ENCODE measurements at places on chromosomes 3 and 15.
A peak's percentile ranks its signal among the peaks of the same experiment; 100 is the strongest.

DNA sequence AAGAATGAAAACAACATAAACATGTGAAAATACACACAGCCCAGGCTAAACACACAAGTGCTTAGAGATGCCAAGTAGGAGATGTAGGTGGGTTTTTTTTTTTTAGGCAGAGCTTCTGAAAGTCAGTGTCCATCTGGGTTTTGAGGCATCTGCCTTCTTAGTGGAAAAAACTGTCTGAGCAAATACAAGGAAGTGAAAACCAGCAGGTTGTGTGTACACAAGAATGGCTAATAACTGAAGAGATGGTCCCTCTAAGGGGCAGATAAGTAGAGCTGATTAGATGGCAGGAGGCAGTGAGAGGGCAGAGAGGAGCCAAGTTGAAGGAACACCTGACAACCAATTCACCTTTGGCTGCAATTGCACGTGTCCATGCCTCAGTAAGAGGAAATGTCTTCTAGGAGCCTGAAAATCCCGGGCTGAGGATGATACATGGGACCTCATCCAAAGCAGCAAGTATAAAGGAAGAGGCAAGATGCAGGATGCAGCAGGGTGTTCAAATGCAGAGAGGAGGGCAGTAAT, 34.9 kb downstream of the CYP19A1 start:
- no peak for DNase-seq

- peak; percentile 28 for DNase-seq
Observed at GRCh38 chr15:65796610-65797078, 4.6 kb upstream of the DENND4A start.

GRCh38 chr15:87732976-87733375, 523.6 kb downstream of the NTRK3 start:
- DNase-seq: no peak

- no peak for DNase-seq
Observed at GRCh38 chr3:140553591-140553990, 124.3 kb upstream of the TRIM42 start.

DNA sequence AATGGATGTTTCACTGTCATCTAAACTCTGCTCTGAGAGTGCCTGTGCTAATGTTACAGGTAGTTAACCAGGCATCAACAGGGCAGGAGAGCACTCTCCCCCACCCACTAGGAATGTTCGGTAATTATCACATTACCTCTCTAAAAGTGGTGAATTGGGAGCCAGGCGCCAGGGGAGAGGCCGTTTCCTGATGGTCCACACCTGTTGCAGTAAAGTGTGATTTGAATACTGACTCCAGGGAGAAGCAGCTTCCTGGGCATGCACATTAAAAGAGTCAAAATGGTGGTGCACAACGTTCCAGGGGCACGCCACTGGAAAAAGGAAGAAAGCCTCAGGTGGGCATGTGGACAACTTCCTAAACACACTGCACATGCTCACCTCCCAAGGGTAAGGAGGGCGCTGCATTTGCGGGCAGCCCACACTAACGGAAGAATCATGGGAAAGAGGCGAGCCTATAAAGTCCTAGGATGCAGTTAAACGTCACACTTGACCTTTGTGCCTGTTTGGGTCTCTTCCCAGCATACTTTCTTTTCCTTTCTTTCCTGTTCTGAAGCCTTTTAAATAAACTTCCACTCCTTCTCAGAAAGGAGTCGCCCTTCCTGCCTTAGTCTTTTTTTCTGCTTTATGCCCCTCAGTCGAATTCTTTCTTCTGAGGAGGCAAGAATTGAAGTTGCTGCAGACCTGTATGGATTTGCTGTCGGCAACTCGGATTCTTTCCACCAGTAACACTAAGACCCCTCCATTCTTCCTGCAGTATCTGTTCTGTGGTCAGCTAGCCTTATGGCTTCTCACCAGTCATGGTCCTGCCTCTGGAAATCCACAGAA, 28.9 kb upstream of the GPD1L start:
- no peak for DNase-seq

DNA sequence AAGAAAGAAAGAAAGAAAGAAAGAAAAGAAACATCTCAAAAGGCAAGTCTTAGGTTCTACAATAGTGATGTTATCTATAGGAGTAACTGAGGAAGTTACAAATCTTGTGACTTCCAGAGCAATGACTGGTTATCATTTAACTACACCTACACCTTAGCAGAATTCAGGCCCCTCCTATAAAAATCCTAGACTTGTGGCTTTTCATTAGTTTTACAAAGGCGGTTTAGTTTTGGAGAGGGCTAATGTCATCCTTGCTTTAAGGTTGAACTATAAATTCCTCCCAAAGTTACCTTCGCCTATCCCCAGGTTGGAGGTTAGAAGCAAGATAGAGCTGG, 4.1 kb upstream of the SCAP start:
- DNase-seq: no peak

- DNase-seq: no peak
Observed at GRCh38 chr3:110436209-110436608, 635.4 kb upstream of the NECTIN3 start.

GRCh38 chr3:194871143-194871863, 185.6 kb downstream of the FAM43A start:
- DNase-seq: peak; percentile 71

DNA sequence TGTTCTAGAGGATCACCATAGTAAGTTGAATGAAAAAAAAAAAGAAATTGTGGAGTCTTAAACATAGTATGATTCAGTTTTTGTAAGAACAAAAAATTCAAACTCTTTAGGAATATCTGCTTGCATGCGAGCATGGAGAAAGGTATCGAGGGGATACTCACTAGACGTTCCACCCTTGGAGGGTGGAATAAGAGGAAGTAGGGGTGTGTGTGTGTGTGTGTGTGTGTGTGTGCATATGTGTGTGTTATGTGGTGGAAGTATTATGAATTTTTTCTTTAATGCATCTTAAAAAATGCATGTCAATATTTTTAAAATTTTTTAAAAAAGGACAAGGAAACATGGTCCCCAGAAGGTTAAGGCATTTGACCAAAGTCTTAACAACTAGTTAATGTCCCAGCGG, 26.5 kb upstream of the SIAH2 start:
- no peak for DNase-seq

- DNase-seq: no peak
Observed at GRCh38 chr3:56899078-56899477, 97.3 kb upstream of the ARHGEF3 start.

- no peak for DNase-seq
Observed at GRCh38 chr3:115785782-115786181, 162.5 kb downstream of the GAP43 start.

GRCh38 chr15:66881173-66881905, 179.3 kb downstream of the SMAD6 start:
- no peak for DNase-seq

DNA sequence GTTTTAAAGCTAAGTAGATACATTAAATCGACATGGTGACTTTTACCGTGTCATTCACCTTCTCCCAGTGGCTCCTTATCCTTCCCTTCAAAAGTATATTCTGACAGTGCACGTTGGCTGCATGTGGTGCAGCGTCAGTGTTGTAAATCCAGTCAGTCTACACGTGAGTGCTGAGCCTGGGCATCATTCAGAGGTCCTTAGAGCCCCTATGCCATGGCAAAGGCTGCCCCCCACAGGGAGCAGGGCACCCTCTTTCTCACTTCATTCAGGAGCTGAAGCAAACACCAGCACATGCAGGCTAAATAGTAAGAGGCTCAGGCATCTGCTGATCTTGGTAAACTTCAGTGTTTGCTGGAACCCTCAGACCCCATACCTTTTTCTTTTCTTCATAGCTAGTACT, 43.3 kb downstream of the RASGRP1 start:
- no peak for DNase-seq

DNA sequence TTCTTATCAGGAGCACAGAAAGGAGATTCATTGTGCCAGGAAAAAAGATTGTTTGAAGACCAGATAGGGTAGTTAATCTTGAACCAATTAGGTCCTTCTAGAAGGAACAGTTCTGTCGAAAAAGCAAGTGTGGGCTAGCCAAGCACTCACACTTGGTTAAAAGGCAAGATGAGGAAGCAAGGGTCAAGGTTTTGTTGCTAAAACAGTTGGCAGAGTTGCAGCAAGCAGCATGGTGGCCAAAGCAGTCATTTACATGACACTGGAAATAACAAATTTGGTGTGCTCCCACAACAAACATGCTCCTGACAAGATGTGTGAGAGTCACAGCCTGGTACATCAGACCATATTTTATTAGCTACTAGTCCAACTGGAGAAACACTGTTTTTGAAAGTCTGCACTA, 228.0 kb upstream of the CFAP20DC start:
- no peak for DNase-seq

DNA sequence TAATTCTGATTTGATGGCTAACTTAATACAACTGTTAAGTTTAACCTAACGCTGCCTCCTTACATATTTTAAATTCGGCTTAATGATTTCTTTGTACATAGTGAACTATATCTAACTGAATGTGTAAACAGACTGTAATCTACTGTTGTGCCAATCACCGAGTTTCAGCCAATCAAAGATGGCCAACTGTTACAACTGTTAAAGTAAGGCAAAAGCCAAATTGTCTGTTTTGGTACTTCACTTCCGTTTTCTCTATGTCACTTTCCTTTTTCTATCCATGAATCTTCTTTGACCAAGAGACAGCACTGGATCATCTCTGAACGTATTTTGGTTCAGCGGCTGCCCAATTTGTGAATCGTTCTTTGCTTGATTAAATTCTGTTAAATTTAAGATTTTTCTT, 137.0 kb downstream of the LMLN start:
- DNase-seq: no peak

GRCh38 chr15:82930461-82930860, 22.1 kb downstream of the HOMER2 start:
- no peak for DNase-seq

DNA sequence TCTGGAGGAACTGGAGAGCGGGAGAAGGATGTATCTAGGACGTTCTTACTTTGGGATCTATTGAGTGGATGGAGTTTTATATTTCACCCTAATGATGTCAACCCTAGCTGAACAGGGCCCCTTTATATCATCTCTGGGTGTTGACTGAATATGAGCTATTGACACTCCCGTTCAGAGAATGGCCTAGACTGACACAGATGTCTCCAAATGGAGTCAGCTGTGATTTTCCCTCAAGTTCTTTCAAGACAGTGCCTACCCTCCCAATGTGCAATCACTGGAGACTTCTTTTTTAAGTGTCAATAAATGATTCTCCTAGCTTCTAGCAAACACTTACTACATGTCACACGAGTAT, 63.8 kb downstream of the FRMD4B start:
- DNase-seq: no peak

GRCh38 chr3:126452213-126452612, 23.5 kb downstream of the ZXDC start:
- DNase-seq: no peak

GRCh38 chr15:90838139-90838538, 30.2 kb upstream of the FURIN start:
- no peak for DNase-seq

- DNase-seq: no peak
Observed at GRCh38 chr15:65863106-65863505, 6.2 kb upstream of the RAB11A start.

DNA sequence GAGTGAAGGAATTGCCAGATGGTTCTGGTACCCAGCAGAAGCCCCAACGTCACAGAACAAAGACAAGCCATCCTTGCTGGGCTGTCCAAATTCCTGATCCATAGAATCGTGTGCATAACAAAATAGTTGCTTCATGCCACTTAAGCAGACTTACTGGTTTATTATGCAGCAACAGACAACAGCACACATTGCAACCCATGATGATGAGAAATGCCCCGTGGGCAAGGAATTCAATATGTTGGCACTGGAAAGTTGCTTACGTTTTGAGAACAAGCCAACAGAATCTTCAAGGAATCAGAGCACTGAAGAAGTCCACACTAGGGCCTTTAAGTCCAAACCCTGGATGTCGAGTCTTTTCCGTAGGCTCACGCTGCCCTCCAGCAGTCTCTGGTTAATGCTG, 40.3 kb downstream of the CCR4 start:
- no peak for DNase-seq

- no peak for DNase-seq
Observed at GRCh38 chr3:125239266-125239665, 26.7 kb upstream of the SLC12A8 start.

- DNase-seq: no peak
Observed at GRCh38 chr3:77247061-77247460, 207.2 kb downstream of the ROBO2 start.

- DNase-seq: no peak
Observed at GRCh38 chr3:32140943-32141342, 34.5 kb downstream of the GPD1L start.

DNA sequence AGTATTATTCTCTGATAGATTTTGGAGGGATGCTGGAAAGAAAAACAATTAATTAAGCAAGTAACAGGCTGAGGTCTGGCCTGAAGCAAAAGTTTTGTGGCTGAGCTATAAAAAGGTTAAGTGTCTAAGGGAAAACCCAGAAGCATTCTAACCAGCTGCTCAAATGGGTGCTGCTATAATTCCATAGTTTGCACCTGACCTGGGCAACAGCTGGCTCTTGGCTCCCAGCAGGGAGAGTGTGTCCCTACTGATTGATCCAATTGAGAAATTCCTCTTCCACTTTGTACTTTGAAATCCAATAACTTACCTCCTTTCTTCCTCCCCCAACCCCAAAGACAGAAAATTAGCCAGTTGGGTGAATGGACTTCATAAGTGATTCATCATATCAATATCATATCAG, 27.7 kb upstream of the SMAD3 start:
- DNase-seq: no peak

DNA sequence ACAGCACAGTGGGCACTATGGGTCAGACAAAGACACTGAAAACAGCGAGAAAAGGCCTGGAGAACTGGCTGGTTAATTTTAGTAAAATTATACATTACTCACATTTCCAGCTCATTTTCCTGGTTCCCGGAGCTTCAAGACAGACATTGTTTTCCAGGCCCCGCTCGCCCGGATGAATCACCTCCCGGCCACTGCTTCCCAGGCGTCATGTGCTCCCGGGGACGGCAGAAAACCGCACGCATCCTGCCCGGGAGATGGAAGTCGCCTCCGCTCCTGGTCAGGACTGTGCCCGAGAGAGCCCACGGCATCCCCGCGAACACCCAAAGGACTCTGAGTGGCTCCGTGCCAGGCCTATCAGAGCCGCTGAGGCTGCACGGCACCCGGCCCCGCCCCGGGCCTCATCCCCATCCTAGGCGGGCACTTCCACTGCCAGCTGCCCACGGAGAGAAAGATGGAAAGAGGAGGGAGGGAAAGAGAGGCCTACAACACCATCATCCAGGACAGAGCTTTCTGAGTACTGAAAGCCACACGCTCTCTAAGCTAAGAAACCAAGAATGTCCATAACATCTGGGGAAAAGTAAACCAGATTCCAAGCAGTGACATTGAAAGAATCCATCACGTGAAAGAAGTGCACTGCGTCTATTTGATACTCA, 75.1 kb downstream of the VGLL4 start:
- DNase-seq: peak; percentile 75

GRCh38 chr15:100775581-100776185, 103.9 kb upstream of the ALDH1A3 start:
- no peak for DNase-seq

All from amniotic stem cell (primary cell).